ENCODE measurements at places on chromosomes 5 and 9.

GRCh38 chr9:15249981-15250380 lies 57.0 kb downstream of the TTC39B start:
- no peak for DNase-seq

DNA sequence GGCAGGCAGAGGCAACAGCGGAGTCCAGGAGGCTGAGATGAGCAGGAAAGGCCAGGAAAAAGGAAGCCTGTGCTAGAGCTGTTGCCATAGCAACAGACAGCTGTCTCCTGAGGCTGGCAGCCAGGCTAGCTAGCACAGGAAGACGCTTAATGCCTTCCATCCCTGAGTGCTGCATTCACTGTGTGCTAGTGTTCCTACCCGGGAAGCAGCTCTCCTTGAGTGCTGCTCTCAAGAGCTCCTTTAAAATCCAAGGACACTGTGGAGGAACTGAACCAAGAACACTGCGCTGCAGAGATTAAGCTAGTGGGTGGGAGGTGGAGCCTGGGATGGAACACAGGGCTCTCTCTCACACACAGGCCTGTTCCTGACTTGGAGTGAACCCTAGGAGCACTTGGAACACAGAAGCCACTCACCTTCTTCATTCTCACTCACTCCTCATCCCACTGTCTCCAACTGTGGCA lies 53.5 kb upstream of the IL7R start:
- no peak for DNase-seq

GRCh38 chr9:127803507-127804352 lies 1.0 kb downstream of the FPGS start:
- no peak for DNase-seq

DNA sequence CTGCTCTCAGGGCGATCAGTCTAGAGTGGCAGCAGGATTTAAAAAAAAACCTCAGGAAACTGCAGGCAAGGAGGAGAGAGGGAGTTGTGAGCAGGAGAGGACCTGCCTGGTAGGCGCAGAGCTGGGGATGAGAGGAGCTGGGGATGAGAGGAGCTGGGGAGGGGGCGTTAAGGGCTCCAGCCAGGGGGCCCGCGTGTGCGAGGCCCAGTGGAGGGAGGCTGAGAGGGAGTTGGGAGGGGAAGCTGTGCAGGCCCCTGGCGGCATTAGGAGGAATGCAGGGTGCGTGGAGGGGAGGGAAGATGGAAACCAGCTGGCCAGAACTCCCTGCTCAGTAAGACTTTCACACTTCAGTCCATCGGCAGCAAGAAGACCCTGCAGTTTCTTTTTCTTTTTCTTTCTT lies 45.2 kb upstream of the HMCN2 start:
- no peak for DNase-seq

DNA sequence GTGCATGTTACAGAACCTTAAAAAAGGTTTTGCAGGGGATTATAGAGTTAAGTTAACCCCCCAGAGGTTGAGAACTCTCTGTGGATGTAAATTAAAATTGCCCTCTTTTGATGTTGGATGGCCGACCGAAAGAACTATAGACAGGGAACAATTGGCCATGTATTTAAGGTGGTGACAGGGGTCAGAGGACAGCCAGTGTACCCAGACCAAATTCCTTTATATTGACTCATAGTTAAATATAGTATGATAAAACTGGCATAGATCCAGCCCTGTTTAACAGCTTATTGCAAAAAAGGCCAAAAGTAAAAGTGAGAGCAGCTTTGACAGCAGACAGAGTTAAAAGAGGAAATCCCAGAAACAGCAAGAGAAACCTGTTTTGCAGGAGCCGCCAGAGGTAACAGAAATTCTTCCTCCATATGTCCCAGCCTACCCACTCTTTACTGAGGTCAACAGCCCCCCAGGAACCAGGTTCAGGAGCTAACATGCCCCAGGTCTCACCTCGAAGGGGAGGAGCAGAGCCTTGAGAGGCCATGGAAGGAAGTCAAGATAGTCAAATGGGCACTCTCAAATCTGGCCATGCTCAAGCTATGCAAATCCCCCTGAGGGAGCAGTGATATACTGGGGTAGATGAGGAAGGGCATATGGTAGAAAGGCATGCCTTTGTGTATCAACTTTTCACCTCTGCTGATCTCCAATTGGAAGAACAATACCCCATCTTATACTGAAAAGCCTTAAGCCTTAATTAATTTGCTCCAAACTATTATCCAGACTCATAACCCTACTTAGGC lies 156.4 kb upstream of the COX7C start:
- DNase-seq = no peak
